ENCODE measurements at places on chromosomes 2 and 18.

DNA sequence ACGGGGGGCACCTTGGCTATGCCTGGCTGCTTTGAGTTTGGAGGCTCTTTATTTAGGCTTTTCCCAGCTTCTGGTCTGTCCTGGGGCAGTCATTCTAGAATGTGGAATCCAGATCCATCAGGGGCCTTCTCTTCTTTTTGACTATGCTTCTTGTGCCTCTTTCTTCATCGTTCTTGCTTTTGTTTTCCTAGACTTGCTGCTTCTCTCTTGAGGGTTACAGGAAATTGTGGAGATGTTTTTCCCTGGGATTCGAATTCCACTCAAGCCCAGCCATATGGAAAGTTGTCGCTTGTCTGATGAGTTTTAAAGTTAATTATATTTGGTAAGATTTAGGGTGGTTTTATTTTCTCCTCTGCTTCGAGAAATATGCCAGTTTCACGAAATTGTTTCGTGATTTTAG is 2.4 kb downstream of the GLI2 start:
- DNase-seq = no peak

DNA sequence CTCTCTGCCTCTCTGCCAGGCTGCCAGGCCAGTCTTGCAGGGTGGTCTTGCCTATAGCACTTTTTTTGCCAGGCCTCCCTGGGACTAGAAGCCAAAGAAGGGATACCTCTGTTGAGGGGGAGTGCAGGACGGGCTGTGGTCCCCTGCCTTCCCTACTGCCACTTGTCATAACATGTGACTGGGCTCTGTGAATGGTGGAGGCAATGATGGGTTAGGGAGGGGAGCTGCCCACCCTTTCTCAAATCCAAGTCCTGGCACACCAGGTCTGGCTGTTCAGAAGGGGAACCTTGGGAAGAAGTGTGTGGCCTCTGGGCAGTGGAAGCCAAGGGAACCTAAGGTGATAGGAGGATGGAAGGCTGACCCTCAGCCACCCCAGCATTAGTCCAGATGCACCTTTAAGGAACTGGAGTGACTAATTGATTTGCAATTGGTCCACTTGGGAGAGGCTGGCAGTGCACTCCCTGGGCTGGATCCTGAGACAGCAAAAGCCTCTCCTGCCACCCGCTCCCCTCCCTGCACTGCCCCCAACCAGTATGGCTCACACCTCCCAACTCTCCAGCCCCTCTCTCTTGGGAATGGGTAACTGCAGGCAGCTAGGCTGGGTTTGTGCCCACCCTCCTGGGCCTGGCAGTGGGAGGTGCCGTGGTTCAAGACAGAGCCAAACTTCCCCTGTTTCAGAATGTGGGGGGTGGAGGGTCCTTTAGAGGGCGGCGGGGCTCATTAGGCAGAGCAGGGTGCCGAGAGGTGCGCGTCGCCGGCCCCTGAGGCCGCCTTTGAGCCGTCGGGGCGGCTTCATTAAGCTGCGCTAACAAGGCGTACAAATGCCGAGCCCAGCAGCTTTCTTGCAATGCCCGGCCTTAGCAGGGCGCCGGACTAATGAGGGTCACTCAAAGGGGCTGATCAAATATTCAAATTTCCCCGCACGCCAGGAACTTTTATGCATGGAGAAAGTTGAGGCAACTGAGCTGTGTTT is 4.5 kb upstream of the SIX3 start:
- DNase-seq = no peak

- peak; percentile 15 for DNase-seq
Measured at GRCh38 chr2:138294451-138294850, 207.1 kb upstream of the SPOPL start.

GRCh38 chr18:10522574-10522973 is 3.3 kb upstream of the NAPG start:
- DNase-seq = no peak

DNA sequence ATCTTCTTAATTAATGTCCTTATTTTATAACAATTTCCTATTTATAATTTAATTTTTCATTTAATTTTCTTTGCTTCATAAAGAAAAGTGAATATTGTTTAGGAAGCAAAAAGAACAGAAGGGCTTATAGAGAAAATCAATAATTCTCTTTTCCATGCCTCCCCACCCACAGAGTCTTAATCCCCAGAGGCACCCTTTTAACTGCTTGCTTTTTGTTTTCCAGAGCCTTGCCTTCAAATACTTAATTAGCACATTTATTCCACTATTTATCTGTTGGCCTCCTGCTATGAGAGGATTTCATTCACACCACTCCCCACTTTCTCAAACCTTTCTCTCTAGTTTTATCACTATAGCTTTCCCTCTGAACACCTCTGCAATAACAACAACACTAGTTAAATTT is 373.6 kb downstream of the MBD2 start:
- DNase-seq = no peak

DNA sequence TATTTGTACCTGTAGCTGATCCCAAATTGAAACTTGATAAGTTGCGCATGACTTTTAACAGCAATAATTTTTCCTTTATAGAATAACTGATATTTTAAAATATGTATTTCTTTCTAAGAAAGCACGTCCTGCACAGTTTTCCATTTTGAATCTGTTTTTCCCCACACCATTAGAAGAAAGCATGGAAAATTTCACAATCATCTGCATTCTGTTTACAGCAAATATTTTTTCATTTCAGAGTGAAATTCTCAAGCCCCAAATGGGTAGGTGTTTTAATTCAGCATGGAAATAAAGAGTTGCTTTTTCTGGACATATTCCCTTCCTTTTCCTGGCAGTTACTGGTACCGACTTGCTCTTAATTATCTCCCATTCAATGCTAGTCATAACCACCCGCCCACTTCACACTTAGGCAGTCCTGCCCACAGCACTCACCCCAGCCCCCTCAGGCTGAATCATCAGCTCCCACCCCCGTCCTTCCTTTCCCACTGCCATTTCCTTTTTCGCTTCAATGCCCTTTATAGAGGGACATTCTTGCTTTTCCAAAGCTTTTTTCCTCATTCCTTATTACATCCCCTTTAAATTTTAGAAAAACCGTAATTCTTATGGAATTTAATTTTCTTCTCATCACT is 89.2 kb upstream of the GLS start:
- peak; percentile 65 for DNase-seq

- no peak for DNase-seq
Measured at GRCh38 chr2:104312684-104313083, 541.2 kb upstream of the POU3F3 start.

GRCh38 chr2:145538661-145539350 is 1018.9 kb upstream of the ZEB2 start:
- no peak for DNase-seq

DNA sequence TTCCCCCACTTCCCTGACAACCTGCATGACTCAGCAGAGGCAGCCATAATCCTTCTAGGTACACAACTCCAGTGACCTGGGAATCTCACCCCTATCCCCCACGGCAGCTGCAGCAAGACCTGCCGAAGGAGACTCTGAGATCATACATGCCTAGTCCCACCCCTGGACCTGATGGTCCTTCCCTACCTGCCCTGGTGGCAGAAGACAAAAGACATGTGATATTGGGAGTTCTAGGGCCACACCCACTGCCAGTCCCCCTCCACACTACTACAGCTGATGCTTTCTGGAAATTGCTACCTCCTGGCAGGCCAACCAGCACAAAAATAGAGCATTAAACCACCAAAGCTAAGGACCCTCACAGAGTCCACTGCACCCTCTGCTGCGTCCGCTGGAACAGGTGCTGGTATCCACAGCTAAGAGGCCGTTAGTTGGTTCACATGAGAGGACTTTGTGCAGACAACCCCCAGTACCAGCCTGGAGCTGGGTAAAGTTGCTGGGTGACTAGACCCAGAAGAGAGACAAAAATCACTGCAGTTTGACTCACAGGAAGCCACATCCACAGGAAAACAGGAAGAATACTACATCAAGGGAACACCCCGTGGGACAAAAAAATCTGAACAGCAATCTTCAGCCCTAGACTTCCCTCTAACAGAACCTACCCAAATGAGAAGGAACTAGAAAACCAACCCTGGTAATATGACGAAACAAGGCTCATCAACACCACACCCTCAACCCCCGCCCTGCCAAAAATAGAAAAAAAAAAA is 12.5 kb downstream of the MARCO start:
- no peak for DNase-seq

DNA sequence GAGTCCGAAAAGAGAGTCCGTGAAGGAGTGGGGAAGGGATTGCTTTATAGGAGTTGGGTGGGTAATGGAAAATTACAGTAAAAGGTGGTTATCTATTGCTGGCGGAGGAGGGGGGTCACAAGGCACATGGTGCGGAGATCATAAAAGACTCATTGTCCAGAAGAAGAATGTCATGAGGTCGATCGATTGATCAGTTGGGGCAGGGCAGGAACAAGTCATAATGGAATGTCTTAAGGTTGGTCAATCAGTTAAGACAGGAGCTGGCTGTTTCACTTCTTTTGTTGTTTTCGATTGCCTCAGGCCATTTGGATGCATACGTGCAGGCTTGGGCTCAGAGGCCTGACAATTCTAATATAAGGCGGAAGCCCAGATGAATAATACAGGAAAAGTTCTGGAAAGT is 473.0 kb upstream of the TNP1 start:
- no peak for DNase-seq

GRCh38 chr2:182366628-182367027 is 60.2 kb downstream of the PDE1A start:
- DNase-seq = peak; percentile 83

- no peak for DNase-seq
Measured at GRCh38 chr18:6708890-6709289, 20.6 kb upstream of the ARHGAP28 start.

DNA sequence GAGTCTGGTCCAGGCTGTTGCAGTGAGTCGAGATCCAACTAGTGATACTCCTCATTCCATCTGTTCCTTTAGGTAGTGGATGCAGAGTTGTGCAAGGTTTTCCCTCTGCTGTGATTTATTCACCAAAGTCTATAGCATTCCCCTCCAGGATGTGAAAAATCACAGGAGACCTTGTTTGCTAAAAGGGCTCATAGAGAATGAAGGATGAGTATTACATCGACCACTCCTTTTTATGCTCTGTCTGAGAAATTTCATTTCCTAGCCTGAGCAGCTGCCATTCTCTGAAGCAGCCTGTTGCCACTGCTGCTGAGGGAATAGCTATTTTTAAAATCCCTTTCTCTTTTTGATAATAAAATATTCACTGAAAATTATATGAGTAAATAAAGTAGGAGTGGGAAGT is 134.1 kb upstream of the LRRTM1 start:
- no peak for DNase-seq

GRCh38 chr18:67710639-67711038 is 194.1 kb upstream of the DSEL start:
- DNase-seq = no peak

DNA sequence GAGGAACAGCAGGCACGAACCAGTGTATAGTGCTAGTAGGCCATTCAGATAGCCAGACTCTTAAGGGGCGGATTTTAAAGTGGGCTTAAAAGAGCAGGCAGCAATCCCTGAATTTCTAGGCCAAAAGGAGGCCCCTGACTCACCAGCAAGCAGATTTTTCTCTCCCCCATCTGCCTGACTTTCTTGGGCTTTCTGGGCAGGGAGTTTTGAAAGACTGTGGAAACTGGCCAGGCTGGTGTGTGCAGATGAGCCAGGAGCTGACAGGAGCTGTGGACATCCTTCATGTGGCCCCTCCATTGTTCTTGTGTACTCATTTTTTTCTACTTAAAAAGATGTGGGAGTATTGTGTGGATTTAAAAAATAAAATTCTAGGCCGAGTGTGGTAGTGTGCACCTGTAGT is 59.0 kb downstream of the GLI2 start:
- peak; percentile 64 for DNase-seq

- no peak for DNase-seq
Measured at GRCh38 chr2:219272356-219272755, 6.8 kb upstream of the DNAJB2 start.

DNA sequence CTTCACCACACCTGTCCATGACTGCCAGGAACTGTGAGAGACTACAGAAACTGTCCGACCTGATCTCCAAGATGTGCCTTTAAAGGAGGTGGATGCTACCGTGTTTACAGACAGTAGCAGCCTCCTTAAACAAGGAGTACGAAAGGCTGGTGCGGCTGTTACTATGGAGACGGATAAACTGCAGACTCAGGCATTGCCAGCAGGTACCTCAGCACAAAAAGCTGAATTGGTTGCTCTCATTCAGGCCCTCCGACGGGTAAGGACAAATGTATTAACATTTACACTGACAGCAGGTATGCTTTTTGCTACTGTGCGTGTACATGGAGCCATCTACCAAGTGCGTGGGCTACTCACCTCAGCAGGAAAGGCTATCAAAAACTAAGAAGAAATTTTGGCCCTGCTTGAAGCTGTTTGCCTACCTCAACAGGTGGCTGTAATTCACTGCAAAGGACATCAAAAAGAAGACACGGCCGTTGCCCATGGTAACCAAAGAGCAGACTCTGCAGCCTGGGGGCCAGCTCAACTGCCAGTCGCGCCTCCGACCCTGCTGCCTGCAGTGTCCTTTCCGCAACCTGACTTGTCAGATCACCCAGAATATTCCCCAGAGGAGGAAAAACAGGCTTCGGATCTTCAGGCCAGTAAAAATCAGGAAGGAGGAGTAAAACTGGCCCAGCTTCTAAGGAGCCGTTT is 30.9 kb downstream of the SKA1 start:
- DNase-seq = no peak

DNA sequence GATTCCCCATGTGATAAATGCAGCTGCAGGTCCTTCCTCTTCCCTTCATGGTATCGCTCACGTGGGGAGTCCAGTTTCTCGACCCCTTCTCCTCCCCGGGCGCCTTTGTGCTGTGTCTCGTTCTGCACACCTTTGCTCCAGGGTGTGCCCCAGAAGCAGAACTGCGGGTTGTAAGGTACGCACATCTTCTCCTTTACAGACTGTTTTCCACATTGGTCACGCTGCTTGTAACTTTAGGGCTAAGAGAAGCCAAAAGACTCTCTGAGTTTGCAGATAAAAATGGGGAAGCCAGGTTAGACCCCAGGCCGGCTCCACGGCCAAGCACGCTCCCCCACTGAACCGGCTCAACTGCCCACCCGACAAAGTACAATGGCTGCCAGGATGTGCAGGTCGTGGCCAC is 45.9 kb upstream of the TFCP2L1 start:
- DNase-seq = no peak

GRCh38 chr18:1270081-1270480 is 365.4 kb downstream of the ADCYAP1 start:
- no peak for DNase-seq

DNA sequence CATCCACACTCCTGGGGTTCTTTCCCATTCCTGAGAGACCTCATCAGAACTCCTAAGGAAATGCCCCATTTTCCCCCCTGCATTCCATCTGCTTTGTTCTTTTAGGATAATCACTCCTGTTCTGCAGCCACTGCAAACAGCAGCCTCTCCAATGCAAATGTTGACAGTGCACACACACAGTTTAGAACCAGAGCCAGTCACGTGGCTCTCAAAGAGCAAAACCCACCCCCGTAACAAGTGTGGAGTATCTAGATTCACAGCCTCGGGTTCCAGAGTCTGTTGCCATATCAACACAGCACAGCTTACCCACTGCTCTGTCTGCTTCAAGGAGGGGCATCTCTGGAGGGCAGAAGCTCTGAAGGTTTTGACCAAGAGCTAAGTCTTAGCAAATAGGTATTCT is 180.0 kb downstream of the NAPG start:
- DNase-seq = no peak

- no peak for DNase-seq
Measured at GRCh38 chr18:50509012-50509411, 50.9 kb upstream of the MAPK4 start.

Data from iris pigment epithelial cell (primary cell).